ENCODE measurements at places on chromosomes 5 and 9.

- no peak for DNase-seq
These were observed 20.8 kb downstream of the ENHO start for GRCh38 chr9:34501889-34502425.

DNA sequence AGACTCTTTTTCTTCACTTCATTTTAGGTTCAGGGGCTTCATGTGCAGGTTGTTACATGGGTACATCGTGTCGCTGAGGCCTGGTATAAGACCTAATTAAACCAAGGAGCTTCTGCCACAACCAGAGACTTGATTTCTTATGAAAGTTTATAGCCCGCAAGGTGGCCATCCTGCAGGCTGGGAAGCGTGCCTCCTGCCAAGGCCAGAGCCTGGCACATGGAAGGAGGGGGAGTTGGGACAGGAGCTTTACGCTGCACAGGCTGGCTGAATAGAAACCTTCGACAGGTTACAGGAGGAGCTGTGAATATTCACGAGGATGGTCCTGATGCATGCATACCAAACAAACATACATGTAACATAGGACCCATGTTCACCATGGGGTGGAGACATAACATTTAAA lies 50.1 kb upstream of the SIMC1 start:
- no peak for DNase-seq

GRCh38 chr5:56158331-56158960 lies 74.7 kb downstream of the ANKRD55 start:
- no peak for DNase-seq

DNA sequence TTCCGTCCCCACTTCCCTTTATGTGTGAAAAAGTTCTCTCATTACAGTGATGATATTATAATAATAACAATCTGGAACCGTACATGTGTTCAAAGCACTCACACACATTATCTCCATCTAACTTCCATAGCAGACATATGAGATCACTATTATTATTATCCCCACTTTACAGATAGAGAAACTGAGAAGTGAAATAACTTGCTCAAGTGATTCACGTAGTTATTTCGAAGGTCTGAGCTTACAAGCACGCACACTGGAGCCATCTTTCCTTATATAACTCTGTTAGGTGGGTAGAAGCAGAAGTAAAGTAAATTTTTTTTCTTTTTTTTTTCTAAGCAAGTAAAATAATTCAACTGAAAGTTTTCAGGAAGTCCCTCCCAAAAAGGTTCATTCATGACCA lies 62.9 kb upstream of the PTGER4 start:
- DNase-seq = no peak

DNA sequence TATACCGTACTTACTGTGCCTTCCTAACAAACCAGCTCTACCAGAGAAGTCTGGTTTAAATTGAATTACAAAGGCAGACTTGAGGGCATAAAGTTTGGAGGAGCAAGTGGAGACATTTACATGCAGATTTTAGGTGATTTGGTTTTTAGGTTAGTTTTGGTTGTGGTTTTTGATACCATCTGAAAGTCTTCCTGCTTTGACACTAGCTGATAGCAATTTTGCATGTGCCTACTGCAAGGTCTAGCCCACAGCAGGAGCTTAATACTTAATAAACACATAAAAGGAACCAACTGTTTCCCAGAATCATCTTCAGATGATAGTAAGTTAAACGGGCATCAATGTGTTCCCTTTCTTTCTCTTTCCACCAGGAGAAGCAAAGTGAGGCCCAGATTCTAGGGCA lies 3.4 kb upstream of the ESM1 start:
- no peak for DNase-seq

DNA sequence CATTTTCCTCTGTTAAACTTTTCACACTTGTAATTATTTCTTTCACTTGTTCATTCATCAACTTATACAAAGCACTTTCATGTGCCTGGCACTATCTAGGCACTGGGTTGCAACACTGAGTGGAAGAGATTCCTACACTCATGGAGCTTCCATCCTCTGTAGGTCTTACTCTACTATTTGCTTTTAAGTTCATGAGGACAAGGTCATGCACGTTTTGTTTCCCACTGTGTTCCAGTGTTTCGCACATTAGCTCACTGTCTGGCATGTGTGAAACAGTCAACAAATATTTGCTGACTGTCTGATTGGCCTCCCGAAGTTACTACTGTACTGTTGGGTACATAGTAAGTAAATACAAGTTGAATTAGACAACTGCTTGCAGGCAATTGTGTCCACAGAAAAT lies 87.9 kb upstream of the IFNK start:
- DNase-seq = no peak

GRCh38 chr5:180090769-180091546 lies 19.4 kb upstream of the RNF130 start:
- no peak for DNase-seq

DNA sequence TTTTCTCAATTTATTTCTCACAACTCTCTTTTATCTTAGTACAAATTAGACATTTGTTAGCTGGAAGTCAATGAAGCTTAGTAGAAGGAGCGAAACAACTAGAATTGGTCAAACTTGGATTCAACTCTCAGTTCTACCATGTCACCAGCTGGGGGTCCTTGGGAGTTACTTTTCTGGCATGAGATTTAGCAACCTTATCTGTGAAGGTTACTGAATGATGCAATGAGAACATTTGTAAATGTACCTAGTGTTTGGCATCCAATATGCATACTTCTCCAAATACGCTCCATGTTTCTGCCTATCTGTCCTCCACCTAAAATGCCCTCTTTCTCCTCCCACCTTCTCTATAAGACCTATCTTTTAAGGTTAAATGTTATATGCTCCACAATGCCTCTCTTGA lies 6.3 kb downstream of the HNRNPA0 start:
- no peak for DNase-seq

GRCh38 chr5:171534043-171534895 lies 114.8 kb downstream of the FGF18 start:
- DNase-seq = no peak

- DNase-seq = no peak
These were observed 54.9 kb upstream of the BOD1 start for GRCh38 chr5:173671121-173671949.

- no peak for DNase-seq
These were observed 46.9 kb upstream of the HSPA9 start for GRCh38 chr5:138622051-138622450.

GRCh38 chr5:91535499-91535898 lies 152.4 kb upstream of the ARRDC3 start:
- DNase-seq = no peak

GRCh38 chr9:134879664-134880483 lies 736 bp upstream of the FCN2 start:
- DNase-seq = no peak

GRCh38 chr9:107681988-107682387 lies 192.4 kb upstream of the KLF4 start:
- no peak for DNase-seq

DNA sequence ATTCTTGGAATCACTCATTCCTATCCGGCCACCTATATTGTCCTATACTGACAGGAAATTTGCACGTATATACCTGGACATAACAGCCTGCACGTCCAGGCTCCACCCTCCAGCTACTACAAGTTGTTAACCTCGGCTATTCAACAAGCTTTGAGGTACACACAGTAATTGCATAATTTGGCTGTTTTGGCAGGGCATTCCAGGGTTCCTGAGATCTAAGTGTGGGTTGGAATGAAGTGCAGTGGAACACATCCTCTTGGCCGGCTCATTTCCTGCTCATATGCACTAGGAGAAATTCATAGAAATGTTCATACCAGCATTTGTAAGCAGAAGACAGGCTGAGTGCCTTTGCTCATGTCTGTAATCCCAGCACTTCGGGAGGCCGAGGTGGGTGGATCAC lies 222.3 kb downstream of the FBXL7 start:
- no peak for DNase-seq

DNA sequence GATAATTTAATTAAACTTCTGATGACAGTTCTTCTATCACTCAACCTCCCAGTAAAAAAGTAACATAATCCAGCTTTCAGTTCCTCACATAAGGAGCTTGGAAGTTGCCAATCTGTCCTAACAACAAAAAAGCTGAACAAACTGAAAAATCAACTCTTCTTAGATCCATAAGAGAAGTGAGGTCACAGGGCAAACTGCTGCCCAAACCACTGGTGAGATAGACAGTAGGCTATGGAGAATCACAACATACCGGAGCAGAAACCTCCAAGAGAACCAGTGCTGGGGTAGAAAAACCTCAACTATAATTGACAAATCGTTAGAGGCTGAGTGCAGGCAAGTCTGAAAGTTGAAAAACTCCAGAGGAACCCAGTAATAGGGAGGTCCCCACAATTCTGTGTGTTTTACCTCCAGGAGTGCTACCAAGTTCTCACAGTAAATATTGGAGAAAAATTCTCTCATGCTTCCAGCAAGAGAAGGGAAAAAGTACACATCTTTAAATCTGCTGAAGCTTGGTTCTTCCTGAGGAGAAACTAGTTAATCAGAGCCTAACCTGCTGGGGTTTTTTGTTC lies 300.0 kb downstream of the PDE4D start:
- no peak for DNase-seq

GRCh38 chr9:83794051-83794450 lies 23.5 kb downstream of the GKAP1 start:
- no peak for DNase-seq

DNA sequence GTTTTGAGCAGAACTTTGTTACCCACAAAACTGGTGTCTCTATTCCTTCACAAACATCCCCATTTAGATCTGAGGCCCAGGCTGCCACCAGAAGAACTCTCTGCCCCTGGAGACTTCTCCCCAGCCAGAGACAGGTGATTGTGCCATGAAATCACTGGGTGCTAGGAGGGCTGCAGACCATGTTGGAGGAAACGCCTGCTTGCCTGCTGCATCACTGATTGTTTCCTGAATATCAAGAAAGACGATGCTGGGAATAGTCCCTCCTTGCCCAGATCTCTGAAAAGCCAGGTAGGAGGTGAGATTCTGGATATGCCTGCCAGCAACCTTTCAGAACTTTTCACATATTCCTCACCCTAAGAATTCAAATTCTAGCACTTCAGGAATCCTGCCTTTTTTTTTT lies 8.1 kb downstream of the ZNF366 start:
- no peak for DNase-seq

DNA sequence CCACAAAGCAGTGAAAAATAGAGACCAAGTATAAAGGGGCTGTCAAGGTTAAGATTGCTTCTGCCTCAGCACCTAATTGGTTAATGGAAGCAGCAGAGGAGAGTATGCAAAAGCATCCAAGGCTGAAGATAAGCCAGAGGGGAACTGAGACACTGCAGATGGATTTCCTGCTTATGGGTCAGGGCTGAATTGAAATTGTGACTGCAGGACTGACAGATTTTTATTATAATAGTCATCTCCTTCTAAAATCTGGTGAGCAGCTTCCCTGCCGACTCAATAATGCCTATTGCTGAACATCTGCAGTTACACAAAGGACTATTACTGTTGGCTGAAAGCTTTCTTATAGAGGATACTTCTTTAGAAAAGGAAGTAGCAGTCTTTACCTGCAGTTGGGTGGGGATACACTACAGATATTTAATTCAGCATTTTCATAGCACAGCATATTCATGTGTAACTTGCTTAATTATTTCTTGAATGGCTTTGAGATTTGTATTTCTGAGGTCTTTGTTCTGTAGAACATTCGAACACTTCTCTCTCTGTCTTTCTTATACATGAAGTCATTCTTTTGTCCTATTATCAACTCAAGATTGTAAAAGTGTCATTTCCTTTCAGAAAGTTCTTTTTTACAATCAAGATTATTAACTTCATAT lies 363.0 kb upstream of the RIOK2 start:
- DNase-seq = no peak

DNA sequence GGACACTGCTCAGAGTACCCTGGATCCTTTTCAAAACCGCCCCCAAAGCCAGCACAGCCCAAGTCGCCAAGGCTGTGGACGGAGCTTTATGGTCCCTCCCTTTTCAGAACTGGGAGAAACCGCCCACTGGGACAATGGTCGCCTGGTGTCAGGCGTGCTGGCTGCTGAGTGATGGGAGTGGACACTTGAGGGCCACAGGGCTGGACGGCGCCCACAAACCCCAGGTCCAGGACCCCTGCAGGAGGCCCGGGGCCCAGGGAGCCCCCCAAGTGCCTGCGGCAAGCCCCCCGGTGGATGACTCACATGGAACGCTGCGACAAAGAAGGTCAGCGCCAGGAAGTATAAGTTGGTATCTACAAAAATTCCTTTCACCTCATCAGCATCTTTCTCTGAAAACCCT lies 10.9 kb downstream of the CLPTM1L start:
- no peak for DNase-seq

DNA sequence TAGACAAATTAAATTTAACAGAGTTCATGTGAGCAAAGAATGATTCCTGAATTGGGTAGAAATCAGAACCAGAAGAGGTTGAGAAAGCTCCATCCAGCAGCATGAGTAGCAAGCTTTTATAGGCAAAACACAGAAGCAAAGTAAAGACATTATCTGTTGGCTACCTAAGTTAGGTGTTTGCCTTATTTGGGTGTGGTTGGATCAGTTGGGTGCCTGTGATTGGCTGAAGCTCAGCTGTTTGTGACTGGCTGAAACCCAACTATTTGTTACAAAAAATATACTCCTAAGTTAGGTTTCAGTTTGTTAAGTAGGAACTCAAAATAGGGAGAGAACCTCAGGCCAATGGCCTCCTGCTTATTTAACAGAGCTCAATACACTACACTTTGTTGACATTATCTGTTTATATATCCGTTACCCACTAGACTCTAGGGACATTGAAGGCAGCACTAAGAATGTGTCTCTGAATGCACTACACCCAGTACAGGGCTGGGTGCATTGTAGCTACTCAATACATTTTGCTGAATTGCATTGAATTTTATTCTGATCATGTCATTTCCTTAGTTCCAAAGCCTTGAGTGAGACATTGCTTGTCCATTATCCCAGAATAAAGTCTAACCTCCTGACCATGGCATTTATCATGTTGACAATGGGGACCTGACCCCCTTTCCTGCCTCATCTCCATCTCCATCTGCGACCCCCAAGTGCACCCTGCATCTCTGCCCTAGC lies 98.7 kb downstream of the CCDC192 start:
- no peak for DNase-seq

GRCh38 chr5:149073213-149073612 lies 10.4 kb upstream of the SH3TC2 start:
- DNase-seq = no peak

GRCh38 chr5:165569551-165569950 lies 2064.1 kb downstream of the MAT2B start:
- no peak for DNase-seq
